ENCODE measurements at places on chromosomes 5 and 9. TPM values are rescaled to one million over a fixed set of nuclear protein-coding genes. Genes with fewer than 3 reads are reported as not detected.
A peak's percentile ranks its signal among the peaks of the same experiment; 100 is the strongest.

DNA sequence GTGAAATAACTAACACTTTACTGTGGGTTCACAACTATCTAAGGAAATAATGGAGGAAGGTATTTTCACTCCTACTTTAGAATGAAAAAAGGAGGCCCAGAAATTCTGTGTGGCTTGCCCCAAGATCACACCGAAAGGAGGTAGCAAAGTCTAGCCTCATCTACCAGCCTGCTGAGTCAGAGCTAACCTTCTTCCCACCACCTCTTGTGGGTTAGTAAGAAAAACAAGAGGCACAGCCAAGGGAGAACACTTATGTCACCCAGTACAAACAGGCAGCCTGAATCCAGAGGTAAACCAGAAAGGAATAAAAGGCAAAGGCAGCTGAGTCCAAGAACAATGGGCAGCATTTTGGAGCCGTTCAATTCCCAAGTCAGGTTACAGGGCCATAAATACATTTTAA, 91.9 kb upstream of the RASEF start:
- no peak for DNase-seq

- no peak for DNase-seq
Observed at GRCh38 chr5:31495336-31495735, 36.6 kb downstream of the DROSHA start.

DNA sequence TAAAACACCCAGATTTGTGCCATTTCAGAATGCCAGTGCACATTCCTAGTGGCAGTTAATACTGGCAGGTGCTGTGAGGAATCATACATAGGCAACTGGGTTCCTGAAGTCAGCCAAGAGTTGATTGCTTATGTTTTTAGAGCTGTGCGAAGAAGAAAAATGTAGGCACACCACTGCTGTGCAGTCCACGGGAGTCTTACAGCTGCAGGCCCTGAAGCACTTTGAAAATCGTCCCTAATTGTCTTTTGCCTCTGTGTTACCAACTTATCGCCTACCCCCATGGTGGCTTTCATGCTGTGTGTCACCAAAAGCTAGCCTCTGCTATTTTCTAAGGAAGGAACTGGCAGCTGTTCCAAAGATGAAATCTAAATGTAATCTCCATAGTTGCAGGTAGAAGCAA, 263.9 kb downstream of the ARRDC3 start:
- DNase-seq, result no peak

SPATA31C1 gene
- 1.6 TPM for polyA plus RNA-seq

DNA sequence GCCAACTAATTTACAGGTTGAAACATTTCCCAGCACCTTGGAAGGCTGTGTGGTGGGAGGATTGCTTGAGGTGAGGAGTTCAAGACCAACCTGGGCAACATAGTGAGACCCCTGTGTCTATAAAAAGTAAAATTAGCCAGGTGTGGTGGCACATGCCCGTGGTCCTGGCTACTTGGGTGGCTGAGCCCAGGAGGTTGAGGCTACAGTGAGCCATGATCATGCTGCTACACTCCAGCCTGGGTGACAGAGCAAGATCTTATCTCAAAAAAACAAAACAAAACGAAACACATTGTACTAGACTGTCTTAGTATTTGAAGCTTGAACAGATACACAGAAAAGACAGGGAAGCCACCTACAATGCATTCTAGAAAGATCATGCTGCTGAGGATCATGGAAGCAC, 2.8 kb upstream of the HSDL2 start:
- DNase-seq, result no peak

DNA sequence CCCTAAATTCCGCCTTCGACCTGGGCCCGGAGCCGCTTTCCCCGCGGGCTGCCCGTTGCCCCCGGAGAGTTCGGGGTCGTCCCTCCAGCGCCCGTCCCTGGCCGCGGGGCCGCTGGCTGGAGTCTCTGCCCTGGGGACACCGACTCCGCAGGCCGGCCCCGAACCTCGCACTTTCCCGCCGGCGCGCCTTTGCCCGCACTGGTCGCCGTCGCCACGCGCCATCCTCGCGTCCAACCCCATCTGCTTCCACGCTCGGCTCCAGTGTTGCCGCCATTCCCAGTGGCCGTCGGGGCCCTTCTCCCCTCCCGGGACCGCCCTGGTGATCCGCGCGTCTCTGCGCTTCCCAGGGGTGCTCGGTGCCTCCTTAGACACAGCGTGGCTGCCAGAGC, 11.0 kb downstream of the LHX3 start:
- no peak for DNase-seq

FOXD1 gene
- 3.2 TPM for polyA plus RNA-seq

DNA sequence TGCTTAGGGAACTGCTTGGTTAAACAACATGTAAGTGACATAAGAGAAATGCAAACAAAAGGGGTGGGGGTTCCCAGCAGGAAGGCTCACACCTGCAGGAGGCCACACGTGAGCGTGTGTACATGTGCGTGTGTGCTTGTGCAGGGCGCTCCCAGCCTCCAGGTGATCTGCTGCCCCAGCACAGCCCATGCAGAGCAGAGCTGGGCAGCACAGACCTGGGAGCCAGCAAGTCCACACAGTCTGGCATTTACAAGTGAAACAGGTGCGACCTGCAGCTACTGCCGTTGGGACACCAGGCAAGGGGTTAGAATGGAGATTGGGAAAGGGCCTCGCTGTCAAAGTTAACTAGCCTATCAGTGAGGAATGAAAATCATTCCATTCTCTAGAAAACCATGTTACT, 41.8 kb downstream of the GRAMD2B start:
- DNase-seq, result no peak

DNA sequence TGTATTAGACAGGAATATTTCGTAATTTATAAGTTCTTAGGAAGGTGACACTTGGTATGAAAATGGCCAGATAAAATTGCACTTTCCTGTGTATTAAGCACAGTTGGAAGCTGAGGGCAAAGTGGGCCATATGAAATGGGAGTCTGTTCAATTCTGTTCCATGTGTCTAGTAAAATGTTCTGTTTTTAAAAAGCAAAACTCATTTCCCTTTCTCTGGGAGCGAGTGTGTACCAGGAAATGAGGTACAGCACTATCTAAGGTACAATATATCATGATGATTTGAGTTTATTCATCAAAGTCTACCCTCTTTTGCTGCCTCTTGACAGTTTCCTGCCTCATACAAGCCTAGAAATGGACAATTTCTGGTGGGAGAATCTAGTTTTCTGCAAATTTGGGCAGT, 51.2 kb upstream of the KCNN2 start:
- no peak for DNase-seq

GRCh38 chr9:4272126-4272525, 27.7 kb downstream of the GLIS3 start:
- peak; percentile 26 for DNase-seq

DNA sequence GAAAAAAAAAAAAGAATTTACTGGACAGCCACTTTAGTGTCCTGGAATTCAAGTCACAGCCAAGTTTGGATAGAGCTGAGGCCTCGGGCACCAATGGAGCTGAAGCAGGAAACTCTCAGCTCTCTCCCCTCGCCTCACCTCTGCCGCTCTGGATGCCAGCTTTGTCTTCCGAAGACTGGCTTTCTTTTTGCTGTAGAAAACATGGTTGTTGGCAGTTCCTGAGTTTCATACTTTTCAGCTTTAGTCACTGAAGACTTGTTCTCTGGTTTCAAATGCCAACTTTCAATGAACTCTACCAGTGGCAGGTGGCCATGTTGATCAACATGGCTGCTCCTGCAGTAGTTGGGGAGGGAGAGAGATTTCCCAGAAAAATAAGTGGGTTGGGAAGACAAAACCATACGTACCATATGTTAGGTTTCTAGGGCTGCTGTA, 142.2 kb downstream of the SNX18 start:
- DNase-seq, result no peak

DNA sequence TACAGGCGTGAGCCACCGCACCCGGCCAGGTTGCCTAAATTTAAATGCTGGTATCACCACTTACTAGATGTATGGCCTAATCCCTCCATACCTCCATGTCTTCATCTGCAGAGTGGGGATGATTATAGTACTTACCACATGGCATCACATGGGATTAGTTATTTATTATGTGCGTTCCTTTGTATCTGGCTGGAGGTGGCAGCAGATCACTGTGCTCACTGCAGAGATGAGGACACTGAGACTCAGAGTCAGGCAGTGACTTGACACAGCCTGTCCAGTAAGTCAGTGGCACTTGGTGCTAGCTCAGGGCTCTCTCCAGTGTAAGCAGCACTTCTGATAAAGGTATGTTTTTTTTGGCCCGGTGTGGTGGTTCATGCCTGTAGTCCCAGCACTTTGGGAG, 38.4 kb upstream of the HAND1 start:
- no peak for DNase-seq

FAM240B gene
- not detected for polyA plus RNA-seq

- no peak for DNase-seq
Observed at GRCh38 chr5:138883211-138883610, 8.1 kb upstream of the LRRTM2 start.

FBP2 gene
- polyA plus RNA-seq, result not detected

STC2 gene
- 1.4 TPM for polyA plus RNA-seq

DNA sequence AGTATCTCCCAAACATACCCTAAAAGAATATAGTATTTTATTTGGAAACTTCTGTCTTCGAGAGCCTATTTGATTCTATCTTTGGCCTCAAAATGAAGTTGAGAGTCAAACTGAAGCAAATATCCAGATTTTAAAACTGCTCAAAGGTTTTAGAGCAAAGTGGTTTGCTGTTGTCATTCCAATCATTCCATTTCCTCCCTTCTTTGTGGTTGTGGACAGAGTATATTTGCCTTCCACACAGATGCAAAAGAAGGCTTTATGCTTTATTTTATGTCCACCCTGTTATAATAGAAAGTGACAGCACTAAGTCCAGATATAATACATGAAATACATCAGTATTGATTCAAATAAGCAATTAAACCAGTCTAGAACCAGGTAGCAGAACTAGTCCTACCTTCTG, 12.4 kb downstream of the GZMK start:
- DNase-seq, result no peak

GRCh38 chr5:122844910-122845228, 544 bp upstream of the SNX24 start:
- DNase-seq, result no peak

CER1 gene
- 0.49 TPM for polyA plus RNA-seq

- DNase-seq, result no peak
Observed at GRCh38 chr9:134751622-134752021, 110.0 kb downstream of the COL5A1 start.

GRCh38 chr5:17398866-17399835, 98.9 kb upstream of the TAF11L2 start:
- DNase-seq, result no peak

GHR gene
- 9.9 TPM for polyA plus RNA-seq

GAPT gene
- polyA plus RNA-seq, result 0.38 TPM

CDX1 gene
- not detected for polyA plus RNA-seq

PGM5 gene
- 5.2 TPM for polyA plus RNA-seq

EFCAB9 gene
- polyA plus RNA-seq, result not detected

GRCh38 chr9:4298255-4299004, 1.4 kb downstream of the GLIS3 start:
- no peak for DNase-seq

- DNase-seq, result no peak
Observed at GRCh38 chr5:93821891-93822415, 80.6 kb upstream of the POU5F2 start.

SMAD5 gene
- polyA plus RNA-seq, result 45.4 TPM

DNA sequence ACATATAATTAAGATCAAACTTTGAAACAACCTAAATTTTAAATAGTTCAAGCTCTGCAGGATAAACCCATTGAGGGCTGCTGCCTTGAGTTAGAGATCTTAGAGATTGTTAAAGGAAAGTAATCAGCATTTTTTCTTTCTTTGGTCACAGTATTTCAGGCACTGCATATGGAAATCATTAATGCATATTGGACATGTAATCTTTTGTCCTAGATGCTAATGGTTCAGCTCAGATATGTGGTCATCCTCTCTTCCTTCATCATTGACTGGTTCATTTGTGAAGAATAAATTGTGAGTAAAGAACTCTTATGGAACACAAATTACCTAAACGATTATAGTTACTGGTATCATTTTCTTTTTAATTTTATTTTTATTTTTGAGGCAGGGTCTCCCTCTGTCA, 82.0 kb upstream of the PRLR start:
- no peak for DNase-seq

MEIKIN gene
- 1.1 TPM for polyA plus RNA-seq

- no peak for DNase-seq
Observed at GRCh38 chr9:137114613-137115393, at the start of gene DPP7. Gene DPP7 (minus strand): TSS chr9:137114733. CDS start chr9:137114713, 20 bp downstream.

DNLZ gene
- polyA plus RNA-seq, result 29.5 TPM

- DNase-seq, result no peak
Observed at GRCh38 chr9:101054657-101055056, 26.1 kb downstream of the PLPPR1 start.

GRCh38 chr5:172611913-172612312, 29.1 kb upstream of the NEURL1B start:
- DNase-seq, result no peak

- no peak for DNase-seq
Observed at GRCh38 chr5:108749128-108749861, 1.6 kb downstream of the FER start.

SPATA24 gene
- polyA plus RNA-seq, result 9.4 TPM

DNA sequence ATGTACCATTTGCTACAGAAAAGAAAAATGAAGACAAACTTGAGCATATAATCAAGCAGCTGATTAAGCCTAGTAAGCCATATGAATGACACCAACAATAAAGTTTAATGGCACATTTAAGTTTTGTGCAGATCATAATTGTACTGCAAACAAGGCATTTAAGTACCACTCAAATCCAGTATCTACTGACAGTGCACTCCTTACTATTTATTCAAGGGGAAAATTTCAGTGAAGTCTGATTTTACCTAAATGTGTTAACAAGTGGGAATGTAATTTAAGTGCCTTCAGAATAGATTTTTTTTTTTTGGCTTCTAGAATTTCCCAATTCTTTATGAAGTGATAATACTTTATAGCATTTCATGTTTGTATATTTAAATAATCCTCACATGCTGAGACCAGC, 341.0 kb upstream of the POU5F2 start:
- no peak for DNase-seq

DNA sequence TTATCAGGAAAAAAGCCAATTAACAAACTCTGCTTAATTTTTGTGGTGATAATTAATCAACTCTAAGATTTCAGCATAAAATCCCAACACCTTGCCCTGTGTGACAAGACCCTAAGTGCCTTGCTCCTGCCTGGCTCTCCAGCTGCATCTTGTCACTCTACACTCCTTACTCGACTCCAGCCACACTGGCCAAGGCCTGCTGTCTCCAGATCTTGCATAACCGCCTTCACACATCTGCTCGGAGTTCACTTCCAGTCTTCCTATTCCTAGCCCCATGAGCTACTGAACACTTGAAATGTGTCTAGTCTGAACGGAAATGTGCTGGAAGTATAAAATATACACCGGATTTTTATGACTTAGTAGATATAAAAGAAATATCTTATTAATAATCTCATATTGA, 259.6 kb downstream of the EPB41L4A start:
- no peak for DNase-seq
